ENCODE measurements at places on chromosomes 16 and 17.
A peak's percentile ranks its signal among the peaks of the same experiment; 100 is the strongest.

DNA sequence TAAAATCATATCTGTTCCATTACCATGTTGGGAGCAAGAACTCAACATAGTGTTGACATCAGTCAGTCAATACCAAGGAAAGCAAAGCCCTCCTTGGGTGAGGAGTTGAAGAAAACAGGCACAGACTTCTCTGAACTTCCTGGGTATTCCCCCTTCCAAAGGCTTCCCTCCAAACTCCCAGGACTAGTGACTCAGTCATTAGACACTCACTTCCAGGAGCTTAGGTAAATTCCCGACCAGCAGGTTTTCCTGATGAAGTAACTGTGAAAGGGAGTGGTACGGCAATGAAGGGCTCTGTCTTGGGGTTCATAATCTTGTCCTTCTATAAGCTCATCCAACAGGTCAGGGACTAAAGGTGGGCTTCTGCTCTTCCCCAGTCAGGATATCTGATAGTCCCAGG lies 293.8 kb upstream of the AXIN2 start:
- no peak for DNase-seq

DNA sequence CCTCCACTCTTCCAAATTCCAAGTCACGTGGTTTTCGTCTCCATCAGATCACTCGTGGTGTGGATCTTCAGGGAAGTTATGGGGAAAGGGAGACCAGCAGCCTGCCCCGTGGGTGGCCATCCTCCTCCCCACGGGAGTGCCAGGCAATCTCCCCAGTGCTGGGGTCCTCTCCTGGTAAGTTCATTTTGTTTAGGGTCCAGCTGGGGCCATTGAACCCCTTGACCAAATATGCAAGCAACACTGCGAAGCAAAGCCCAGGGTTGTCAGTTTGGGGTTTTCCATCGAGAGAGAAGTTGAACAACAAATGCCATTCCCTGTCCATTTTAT lies 4.1 kb upstream of the LCMT1 start:
- no peak for DNase-seq

- DNase-seq = no peak
Observed at GRCh38 chr16:10250137-10250828, 68.1 kb upstream of the GRIN2A start.

DNA sequence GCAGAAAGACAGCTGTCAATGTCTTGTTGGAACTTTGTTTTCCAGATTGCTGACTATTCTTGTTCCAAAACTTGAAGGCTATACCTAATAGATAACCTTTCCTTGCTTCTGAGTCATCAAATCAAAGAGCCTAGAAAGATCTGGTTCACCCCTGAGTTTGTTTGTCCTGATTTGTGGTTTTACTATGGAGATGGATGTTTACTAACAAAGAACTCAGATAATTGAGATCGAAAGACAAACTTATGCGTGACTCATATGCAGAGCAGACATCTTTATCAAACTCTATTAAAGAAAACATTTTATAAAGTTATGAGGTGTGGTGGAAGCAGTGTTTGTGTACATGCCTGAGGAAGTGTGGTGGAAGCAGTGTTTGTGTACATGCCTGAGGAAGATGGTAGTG lies 311.1 kb upstream of the TBX2 start:
- no peak for DNase-seq

- DNase-seq = no peak
Observed at GRCh38 chr16:622920-623280, 7.9 kb upstream of the WFIKKN1 start.

GRCh38 chr17:72267601-72268000 lies 146.8 kb downstream of the SOX9 start:
- no peak for DNase-seq

GRCh38 chr17:17140590-17140980 lies 65.5 kb downstream of the PLD6 start:
- DNase-seq = no peak

DNA sequence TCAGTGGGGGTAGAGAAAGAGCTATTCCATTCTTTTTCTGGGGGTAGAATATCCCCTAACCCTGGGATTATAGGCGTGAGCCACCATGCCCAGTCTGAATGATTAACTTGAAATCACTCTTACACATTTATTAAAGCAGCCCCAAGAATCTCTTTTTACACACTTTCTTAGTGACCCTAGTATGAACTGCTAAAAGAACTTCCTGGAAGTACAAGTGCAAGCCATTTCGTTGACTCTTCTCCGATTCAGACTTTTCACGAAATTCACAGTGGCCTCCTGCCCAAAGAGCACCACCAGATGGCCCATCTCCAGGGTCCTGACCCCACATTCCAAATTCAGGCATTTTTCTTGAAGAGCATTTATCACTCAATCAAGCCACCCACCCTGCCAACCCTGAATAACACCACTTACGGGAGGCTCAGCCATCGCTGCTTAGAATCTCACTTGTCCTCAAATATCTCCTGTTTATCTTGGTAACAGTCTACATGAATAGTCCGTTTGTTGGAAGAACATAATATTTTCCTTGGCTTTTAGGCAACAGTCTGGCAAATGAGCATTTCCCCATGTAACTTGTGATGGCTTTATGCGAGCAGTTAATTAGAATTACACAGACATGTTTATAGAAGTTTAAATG lies 28.0 kb downstream of the ZNF423 start:
- no peak for DNase-seq

DNA sequence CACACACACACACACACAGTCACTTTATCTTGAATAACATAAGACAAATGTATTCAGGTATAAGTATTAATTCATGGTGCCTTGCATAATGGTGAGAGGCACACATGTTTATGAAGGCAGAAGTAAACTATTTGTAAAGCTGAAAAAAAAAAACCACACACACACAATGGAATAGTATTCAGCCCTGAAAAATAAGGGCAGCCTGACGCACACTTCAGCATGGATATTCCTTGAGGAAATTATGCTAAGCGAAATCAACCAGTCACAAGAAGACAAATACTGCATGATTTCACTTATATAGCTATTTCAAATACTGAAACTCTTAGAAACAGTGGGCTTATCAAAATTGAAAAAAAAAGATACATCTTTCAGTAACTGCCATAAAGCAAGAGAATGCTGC lies 200.2 kb upstream of the RBFOX1 start:
- DNase-seq = no peak

- DNase-seq = no peak
Observed at GRCh38 chr17:27613433-27613832, 17.6 kb upstream of the LGALS9 start.

- no peak for DNase-seq
Observed at GRCh38 chr17:6356562-6356961, 78.4 kb downstream of the AIPL1 start.

DNA sequence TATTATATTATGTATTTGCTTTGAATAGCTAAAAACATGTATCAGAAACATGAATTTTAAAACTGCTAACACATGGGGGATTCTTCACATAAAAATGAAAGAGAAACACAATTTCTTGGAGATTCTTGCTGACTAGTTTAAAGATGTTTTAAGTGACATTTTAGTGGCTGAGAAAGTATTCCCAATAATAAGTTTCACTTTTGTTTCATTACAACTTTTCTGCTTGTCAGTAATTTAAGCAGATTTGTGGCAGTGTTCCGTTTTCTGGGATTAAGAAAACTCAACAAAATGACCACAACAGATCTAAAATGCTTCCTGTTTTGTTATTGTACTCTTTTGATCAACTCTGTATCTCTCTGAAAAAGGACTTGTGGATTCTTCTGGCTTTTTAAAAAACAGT lies 75.9 kb downstream of the NLK start:
- no peak for DNase-seq

GRCh38 chr17:40515011-40515410 lies 13.6 kb upstream of the TNS4 start:
- DNase-seq = no peak

- no peak for DNase-seq
Observed at GRCh38 chr17:14321476-14321949, 20.6 kb downstream of the HS3ST3B1 start.

- peak; percentile 79 for DNase-seq
Observed at GRCh38 chr17:31067691-31068184, 27.0 kb upstream of the NF1 start.

Data from HFF-Myc (cell line).